ENCODE measurements at places on chromosomes 12 and 14. TPM values are rescaled to one million over a fixed set of nuclear protein-coding genes. Genes with fewer than 3 reads are reported as not detected.

DNA sequence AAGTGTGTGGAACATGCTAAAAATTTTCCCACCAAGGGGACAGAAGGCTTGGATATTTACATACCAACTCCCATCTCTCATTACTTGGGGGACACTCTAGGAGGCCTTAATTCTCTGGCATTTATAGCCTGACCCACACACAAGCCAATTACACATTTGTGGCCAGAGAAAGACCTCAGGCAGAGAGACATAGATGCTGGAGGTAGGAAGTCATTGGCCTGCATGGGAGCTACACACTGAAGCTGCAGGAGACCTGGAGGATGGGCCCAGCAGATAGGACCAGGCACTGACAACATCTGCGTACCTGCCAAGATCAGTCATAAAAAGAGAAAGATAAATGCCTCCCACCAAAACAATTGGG, 61.7 kb downstream of the TBX5 start:
- DNase-seq, result no peak

DNA sequence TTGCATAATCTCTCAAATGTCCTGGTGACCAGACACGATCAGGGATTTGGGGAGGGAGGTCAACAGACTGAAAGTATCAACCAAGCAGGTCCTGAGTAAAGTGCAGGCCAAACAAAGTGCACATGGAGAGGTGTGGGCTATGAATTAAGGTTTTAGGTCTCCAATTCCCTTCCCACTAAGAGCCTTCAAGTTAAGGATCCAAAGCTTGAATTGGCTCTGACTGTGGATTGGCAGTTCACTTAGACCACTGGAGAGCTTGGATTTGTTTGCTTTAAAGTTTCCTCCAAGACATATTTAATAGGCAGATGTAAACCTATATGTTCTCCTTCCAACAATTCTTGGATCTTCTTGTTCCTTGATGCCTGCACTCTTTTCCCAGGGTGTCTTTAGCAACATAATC, 129.6 kb upstream of the IGF1 start:
- no peak for DNase-seq

TTC8 gene
- total RNA-seq, result 14.7 TPM

FAM222A gene
- total RNA-seq, result 4.1 TPM

DNA sequence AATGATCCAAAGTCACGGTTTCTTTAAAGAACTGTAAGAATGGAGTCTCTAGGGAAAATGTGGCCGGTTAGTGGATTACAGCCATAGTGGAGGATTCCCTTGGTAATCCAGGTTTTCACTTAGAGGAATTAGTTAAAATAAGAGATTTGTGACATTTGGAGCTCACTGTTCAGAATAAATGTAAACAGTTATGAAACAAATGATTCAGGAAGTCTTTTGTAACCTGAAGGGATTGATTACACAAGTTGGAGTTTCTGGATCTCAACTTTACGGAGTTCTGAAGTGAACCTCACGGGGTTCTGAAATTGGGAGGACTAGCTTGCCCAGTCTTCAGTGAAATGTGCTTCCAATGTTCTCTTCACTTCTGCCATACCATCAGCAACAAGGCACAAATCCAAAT, 234.4 kb upstream of the FKBP4 start:
- no peak for DNase-seq

C1QL4 gene
- 1.4 TPM for total RNA-seq

DNA sequence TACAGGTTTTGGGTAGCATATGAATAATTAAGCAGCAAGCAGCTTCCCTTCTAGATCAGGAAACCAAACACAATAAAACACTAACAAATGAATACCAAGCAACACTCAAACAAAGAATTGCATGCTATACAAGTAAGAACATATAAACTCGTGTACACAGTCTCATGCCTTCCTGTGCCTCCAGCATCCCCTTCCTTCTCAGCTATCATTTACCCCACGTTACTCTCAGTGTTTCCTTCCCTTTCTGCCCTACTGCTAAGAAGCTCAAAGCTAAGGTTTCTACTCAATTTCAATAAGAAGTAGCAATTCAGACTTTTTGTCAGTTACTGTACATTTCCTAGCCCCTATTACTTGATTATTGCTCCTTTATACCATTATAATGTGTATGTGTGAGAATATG, 81.0 kb downstream of the DUSP16 start:
- DNase-seq, result no peak

GRCh38 chr12:27595231-27595642, 71.2 kb downstream of the PPFIBP1 start:
- peak; percentile 94 for DNase-seq

DNA sequence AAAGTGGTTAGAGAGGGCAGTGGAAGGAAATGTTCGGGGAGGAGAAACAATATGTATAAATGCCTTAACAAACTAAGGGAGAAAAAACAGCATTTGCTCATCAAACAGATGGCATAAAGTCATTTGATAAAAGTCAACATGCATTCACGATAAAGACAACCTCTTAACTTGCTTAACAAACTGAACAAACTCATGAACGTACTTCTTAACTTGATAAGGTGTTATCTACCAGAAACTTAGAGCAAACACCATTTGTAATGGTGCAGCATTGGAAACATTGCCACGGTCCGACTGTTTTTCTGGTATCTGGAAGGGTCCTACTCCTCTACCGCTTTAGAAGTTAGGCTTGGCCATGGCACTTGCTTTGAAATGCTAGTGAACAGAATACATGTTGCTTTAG, 4.2 kb upstream of the RPS6KL1 start:
- DNase-seq, result no peak
